ENCODE measurements at places on chromosomes 3 and 15.

GRCh38 chr3:46830801-46831200 is 32.4 kb downstream of the MYL3 start:
- no peak for DNase-seq

DNA sequence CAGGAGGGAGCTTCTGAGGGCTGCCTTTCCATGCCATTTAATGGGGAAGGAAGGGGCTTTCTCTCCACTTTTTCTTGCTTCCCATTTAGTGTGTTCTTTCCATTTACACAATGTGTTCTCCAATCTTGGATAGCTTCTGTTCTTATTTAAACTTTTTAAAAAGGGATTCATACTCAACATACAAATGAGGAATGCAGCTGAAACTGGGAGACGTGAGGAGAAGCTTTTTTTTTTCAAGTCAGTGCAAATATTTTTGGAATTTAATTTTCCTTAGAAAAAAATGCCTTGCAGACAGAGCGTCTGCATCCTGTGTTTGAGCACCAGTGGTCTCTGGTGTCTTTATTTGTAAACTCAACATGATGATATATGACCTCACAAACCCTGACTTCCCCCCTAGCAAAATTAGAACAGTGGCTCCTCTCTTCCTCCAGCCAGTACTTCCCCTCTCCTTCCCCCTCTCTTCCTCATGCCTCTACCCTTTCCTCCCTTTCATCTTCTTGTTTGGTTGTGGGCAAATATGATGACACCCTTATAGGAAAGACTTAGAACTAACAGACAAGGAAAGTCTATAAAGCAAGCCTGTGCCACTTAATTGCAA is 48.1 kb upstream of the PCSK6 start:
- no peak for DNase-seq

DNA sequence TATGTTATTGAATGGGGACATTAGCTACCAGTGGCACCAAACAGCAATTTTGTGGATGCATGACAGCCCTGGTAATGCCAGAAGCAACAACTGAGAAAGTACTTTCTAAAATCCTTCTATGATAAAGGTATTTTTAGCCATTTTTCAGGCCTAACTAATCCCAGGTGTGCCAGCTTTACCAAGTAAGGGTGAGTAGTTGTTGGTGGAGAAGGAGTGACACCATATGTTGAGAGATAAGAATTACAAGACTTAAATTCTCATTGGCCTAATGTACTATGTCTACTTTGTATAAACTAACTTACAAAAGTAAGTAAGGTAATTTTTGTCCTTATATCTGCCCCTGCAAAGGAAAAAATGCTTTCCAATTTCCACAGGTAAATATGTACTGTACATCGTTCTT is 4.1 kb upstream of the COX17 start:
- DNase-seq = no peak

DNA sequence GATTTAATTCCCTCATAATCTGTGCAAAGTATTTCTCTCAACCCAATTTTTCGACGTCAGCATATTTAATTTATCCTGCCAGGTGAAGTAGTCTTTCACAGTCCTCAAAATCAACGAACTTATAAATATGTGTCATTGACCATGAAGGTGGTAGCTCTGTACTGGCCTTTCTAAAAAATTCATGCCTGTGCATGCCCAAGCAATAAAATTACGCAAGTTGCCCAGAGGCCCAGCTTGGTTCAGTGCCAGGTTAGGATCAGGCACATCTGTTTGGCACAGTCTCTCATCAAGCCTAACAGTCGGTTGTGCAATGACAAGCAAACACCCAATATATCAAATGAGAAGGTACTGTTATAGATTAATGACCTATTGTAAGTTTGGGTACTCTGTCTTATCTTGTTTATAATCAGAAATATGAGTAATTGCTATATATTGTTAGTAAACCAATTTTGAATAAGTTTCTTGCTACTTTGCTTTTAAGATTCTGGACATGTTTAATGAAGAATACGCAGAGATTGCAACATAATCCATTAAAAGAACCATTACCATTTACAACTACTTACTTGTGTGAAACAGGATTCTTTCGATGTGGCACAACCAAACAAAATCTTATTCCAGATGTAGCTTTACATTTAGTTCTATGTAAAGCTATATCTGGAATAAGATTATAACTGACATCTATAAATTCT is 159.0 kb upstream of the IL12A start:
- no peak for DNase-seq

GRCh38 chr3:83065851-83066460 is 1304.5 kb upstream of the GBE1 start:
- no peak for DNase-seq

GRCh38 chr3:11655196-11655928 is 11.6 kb upstream of the VGLL4 start:
- no peak for DNase-seq

DNA sequence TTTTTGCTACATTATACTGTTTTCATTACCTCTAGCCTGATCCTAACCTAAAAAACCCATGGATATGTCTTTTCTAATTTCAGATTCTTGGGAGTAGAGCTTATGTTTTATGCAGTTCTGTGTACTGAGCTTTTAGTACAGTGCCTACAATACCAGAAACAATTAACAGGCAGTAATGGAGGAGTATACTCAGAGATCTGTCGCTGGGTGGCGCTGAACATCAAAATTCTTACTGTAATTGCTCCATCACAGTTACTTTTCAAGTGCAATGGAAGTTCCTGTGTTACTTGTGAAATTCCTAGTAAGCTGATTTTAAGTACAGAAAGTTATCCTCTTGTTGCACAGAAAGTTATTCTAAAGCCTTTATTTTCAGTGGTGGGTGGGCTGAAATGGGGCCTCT is 66.9 kb downstream of the RNF13 start:
- DNase-seq = no peak

GRCh38 chr15:33454346-33454745 is 143.6 kb downstream of the RYR3 start:
- no peak for DNase-seq

DNA sequence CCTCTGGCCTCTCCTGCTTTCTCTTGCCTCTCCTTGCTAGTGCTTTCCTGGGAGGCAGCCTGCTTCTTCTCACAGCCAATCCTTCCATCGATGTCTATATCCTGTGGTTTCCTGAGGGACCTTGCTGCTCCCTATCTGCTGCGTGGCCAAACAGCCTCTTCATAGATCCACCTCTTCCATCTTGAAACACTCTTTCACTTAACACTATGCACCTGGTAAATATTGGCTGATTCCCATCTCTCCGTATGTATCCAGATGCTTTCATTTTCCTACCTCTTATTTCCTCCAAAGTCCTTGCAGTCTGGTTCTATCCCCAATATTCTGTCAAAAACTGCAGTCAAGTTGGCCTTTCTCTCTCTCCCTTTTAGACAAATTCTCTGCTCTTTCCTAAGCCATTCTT is 205.2 kb upstream of the CFAP20DC start:
- no peak for DNase-seq

DNA sequence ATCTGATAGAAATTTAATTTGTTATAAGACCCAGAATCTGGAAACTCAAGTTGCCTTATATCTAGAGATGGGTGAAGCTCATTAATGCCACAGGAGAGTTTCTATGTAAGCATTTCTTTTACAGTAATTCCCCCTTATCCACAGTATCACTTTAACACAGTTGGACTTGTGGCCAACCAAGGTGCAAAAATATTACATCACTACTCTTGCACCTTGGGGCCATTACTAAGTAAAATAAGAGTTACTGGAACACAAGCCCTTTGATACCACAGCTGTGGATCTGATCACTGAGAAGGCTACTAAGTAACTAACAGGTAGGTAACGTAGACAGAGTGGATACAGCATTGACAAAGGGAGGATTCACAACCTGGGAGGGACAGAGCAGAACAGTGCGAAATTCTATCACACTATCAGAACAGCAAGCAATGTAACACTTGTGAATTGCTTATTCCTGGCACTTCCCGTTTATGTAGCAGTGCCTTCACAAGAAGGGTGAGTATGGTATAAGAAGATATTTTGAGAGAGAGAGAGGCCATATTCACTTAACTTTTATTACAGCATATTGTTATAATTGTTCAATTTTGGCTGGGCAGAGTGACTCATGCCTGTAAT is 33.9 kb upstream of the TOPBP1 start:
- no peak for DNase-seq

DNA sequence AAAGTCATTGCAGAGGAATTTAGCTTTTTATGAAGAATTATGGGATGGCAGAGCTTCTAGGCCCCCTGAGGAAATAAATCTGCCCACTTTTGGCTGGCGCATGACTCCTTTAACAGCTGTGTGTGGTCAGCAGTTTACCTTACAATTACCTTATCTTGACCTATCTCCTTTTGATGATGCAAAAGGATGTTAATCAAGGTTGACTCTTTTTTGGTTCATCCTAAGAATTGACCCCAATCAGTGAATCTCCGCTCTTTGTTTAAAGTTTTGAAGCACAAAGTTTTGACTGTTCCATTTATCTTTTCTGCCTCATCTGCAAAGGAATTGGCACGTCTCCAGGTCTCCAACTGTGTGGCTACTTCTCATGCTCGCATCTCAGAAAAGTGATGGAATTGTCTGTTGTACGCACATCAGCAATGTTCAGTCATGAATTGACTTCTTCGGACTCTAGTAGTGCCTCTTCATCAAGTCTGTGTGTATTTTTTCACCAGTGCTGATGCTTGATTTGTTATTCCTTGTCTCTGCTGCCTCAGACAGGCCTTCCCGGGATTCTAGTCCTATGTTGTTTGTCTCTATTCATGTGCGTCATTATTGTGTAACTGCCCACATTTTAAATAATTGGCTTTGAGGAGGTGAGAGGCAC is 196.2 kb upstream of the CFAP20DC start:
- no peak for DNase-seq

GRCh38 chr3:182413061-182413460 is 380.2 kb upstream of the ATP11B start:
- no peak for DNase-seq

DNA sequence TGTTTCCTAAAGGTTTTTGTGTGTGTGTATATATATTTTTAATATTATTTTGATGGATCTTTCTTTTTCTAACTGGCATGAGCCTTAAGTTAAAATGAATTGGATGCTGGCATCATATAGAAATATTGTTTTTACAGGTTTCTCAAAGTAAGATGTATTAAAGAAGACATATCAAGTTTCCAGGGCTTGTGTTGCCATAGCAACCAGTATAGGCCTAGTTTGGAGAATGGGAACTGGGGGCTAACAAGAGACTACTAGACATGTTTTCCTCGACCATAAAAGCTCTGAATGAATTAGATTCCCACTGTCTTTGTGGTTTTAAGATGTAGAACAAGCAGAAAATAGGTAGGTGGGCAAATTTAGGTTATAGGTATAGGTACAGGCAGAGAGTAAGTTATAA is 771.4 kb downstream of the TUSC7 start:
- no peak for DNase-seq

DNA sequence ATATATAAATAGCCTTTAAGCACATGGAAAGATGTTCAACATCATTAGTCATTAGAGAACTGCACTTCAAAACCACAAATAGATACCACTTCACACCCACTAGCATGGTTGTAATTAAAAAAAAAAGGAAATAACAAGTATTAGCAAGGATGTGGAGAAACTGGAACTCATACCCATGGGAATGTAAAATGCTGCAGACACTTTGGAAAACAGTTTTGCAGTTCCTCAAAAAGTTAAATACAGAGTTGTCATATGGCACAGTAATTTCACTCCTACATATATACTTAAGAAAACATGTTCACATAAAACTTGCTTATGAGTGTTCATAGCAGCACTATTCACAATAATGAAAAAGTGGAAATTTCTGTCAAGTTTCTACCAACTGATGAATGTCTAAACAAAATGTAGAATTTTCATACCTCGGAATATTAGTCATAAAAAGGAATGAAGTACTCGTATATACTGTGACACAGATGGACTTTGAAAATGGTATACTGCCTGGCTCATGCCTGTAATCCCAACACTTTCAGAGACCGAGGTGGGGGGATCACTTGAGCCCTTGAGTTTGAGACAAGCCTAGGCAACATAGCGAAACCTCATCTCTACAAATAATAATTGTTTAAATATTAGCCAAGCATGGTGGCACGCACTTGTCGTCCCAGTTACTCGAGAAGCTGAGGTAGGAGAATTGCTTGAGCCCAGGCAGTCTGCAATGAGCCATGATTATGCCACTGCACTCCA is 28.1 kb downstream of the BCL2A1 start:
- DNase-seq = no peak

GRCh38 chr3:125622381-125622791 is 27.1 kb upstream of the OSBPL11 start:
- no peak for DNase-seq

GRCh38 chr3:100606894-100607512 is 2.4 kb upstream of the ADGRG7 start:
- no peak for DNase-seq

GRCh38 chr15:41231422-41232226 is 556 bp downstream of the CHP1 start:
- DNase-seq = no peak

- no peak for DNase-seq
Measured at GRCh38 chr3:127479449-127479848, 111.1 kb downstream of the TPRA1 start.

- DNase-seq = no peak
Measured at GRCh38 chr3:196016485-196016884, 65.4 kb downstream of the TFRC start.

GRCh38 chr3:36681867-36682266 is 82.5 kb downstream of the DCLK3 start:
- DNase-seq = no peak

DNA sequence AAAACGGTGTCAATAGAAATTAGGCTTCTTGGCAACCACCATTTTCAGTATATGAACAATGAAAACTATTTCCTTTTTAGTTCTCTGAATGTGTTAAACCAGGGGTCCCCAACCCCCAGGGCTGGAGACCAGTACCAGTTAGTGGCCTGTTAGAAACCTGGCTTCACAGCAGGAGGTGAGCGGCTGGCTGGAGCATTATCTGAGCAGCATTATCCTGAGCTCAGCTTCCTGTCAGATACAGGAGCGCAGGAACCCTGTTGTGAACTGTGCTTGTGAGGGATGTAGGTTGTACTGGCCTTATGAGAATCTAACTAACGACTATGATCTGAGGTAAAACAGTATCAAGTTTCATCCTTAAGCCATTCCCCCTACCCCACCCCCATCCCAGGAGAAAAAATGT is 328.7 kb downstream of the ZBBX start:
- no peak for DNase-seq

DNA sequence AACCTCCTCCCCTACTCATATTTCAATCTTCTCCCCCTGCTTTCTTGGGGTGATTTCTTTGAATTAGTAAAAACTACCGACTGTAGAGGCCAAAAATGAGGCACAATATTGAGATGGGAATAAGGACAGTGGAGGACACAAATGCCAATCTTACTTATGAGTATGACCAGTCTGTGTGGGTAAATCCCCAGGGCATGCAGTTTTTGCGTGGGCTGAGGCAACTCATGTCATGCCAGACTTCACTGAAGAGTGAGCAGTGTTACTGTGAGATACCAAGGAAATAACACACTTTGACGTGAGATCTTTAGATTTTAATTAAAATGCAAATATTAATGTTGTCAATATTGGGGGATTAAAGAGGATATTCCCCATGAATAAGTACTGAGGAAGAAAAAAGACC is 254.3 kb upstream of the ICE2 start:
- no peak for DNase-seq
